ENCODE measurements at places on chromosomes 4 and X.

GRCh38 chr4:69881173-69881773 is 21.3 kb upstream of the SULT1E1 start:
- no peak for DNase-seq

- DNase-seq = no peak
Observed at GRCh38 chr4:185145572-185145971, 2.5 kb downstream of the SLC25A4 start.

DNA sequence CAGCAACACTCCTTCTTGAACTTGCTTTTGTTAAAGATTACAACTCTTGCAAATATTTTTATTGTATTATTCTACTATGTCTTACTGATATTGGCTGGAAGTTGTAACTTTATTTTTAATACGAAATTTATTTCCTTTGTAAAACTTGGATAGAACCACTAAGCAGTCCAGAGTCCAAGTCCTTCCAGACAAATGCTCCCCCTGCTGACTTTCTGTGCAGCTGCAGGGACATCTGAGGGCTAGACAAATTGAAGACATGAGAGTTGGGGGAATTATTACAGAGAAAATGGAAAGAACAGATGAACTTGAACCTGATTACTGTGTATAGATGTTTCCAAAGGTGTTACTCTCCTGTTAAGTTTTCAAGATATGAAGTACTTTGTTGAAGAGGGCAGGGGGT is 238.8 kb downstream of the GRIA3 start:
- DNase-seq = no peak

- no peak for DNase-seq
Observed at GRCh38 chr4:27463816-27464215, 603.2 kb downstream of the STIM2 start.

DNA sequence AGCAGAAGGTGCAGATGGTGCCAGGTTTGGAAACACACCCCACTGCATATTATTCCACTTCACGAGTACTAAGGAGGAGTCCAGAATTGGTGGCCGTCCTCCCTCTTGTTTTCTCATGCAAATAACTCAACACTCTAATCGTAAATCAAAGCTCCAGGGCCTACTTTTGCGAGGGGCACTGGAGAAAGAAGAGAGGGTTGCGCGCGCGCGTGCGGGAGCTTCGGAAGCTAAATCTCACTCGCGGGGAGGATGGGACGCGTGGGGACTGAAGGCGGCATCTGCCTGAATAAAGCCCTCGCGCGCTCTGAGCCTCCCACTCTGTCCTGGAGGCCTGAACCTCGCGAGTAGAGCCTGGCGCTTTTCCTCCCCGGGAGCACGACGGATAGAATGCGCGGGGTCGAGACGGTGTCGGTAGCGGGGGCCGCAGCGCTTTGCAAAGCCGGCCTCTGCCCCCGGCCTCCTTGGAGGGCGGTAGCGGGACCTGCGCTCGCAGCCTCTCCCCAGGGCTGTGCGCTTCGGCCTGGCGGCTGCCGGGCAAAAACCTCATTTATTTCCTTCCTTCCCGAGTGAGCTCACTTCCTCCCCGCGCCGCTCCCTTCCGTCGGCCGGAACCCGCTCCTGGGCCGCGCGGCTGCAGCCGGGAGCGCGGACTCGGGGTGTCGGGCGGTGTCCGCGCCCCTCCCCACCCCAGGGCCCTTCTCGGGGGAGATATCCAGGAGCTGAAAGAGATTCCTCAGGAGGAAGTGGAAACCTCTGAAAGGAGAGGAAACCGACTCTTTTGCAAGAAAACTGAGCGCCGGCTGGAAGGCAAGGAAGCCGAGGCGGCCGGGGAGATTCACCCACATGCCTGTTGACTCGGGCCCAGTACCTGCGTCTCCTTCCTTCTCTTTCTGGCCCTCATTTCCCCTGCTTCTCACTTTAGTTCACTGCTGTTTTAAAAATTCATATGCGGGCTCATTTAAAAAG is 20.7 kb downstream of the HAND2 start:
- no peak for DNase-seq

DNA sequence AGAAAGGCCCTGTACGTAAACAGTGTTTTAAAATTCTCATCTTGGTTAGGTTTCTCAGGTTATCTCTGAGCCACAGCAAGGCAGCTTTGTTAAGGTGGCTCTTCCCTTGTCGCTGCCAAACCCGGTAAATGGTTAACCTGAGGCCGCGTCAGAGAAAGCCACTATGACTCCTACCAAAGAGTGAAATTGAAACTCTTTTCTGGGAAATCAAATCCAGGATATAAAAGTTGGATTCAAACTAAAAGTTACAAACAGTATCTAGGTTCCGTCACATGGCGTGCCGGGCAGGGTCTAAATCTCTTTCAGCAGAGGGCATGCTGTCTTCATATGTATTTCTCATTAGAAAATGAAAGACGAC is 433 bp downstream of the MMAA start:
- DNase-seq = peak; percentile 32

DNA sequence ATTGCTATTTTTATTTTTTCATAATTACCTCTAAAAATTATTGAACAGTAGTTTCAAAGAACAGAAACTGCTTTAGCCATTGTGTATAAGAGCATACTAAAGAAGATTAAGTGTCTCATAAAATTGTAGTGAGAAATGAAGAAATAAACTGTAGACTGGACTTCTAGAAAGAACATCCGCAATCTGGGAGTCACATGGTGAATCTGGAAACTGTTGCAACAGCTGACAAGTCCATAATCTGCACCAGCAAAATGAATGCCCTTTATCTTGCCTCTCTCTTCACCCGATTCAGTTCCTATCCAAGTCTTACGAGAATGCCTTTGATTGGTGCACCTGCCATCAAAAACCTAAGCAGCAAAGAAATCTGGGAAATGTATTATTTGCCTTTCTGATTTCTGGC is 312.9 kb downstream of the NAF1 start:
- no peak for DNase-seq

DNA sequence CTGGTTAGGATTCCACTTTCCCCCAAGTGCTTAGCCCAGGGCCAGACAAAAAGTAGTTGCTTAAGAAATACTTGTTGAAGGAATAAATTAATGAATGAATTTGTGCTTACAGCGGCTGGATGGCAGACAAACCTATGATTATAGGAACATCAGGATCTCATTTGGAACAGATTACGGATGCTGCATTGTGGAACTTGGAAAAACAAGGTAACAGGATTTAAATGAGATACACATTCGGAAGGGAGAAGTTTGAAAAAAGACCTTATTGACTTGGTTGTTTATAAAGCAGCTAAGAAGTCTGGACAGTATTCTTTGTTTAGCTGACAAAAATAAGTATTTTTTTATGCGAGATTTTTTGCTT is 572 bp downstream of the EXOSC9 start:
- DNase-seq = no peak

DNA sequence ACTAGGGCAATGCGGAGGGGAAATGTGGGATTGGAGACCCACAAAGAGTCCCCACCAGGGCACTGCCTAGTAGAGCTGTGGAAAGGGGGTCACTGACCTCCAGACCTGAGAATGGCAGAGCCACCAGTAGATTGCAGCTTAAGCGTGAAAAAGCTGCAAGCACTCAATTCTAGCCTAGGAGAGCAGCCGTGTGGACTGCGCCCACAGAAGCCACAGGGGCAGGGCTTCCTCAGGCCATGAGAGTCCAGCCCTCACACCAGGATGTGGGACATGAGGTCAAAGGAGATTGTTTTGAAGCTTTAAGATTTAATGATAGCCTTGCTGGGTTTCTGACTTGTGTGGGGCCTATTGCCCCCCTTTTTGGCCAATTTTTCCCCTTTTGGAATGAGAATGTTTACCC is 379.0 kb downstream of the INPP4B start:
- no peak for DNase-seq

DNA sequence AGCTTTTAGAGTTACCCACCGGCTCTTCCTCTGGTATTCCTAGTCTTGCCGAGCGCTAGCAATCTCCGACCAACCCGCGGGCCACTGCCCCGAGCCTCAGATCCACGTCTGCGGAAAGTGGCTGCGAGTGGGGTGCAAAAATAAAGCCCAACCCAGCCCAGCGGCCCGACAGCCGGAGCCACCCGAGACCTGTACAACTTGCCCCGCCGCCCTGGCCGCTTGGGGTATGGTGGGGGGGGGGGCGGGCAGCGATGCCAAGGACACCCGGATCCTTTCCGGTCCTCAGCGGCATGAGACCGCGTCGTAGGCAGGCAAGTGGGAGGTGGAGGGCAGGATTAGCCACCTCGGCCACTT is 1.6 kb downstream of the SLITRK4 start:
- DNase-seq = no peak

- DNase-seq = no peak
Observed at GRCh38 chr4:116101321-116101720, 984.1 kb downstream of the TRAM1L1 start.

DNA sequence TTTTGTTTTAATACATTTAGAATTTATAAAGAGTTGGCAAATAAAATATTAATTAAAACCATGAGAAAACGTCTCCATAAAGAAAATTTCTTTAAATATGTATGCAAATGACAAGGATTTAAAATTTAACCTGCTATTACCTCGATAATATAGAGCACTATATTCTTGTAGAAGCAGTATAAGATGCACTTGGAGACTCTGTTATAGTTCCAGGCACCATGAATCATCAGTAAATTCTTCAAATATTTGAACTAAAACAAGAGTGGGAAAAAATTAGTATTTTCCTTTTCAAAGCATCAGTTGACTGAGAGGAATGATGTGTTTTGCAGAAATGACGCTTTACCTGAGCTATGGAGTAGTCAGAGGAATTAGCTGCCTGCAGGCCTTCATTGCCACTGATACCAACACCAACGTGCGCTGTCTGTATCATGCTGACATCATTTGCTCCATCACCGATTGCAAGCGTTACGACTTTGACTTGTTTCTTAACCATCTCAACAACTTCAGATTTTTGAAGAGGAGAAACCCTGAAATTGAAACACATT is 67.3 kb downstream of the SHISA3 start:
- DNase-seq = no peak

- no peak for DNase-seq
Observed at GRCh38 chrX:39629001-39629400, 468.8 kb downstream of the BCOR start.

- DNase-seq = no peak
Observed at GRCh38 chrX:10518073-10518472, 102.3 kb downstream of the MID1 start.

- DNase-seq = no peak
Observed at GRCh38 chr4:63123441-63123840, 1285.8 kb downstream of the TECRL start.

GRCh38 chrX:133053861-133054598 is 42.9 kb downstream of the USP26 start:
- DNase-seq = no peak

- DNase-seq = no peak
Observed at GRCh38 chr4:11368701-11369115, 60.0 kb downstream of the HS3ST1 start.

DNA sequence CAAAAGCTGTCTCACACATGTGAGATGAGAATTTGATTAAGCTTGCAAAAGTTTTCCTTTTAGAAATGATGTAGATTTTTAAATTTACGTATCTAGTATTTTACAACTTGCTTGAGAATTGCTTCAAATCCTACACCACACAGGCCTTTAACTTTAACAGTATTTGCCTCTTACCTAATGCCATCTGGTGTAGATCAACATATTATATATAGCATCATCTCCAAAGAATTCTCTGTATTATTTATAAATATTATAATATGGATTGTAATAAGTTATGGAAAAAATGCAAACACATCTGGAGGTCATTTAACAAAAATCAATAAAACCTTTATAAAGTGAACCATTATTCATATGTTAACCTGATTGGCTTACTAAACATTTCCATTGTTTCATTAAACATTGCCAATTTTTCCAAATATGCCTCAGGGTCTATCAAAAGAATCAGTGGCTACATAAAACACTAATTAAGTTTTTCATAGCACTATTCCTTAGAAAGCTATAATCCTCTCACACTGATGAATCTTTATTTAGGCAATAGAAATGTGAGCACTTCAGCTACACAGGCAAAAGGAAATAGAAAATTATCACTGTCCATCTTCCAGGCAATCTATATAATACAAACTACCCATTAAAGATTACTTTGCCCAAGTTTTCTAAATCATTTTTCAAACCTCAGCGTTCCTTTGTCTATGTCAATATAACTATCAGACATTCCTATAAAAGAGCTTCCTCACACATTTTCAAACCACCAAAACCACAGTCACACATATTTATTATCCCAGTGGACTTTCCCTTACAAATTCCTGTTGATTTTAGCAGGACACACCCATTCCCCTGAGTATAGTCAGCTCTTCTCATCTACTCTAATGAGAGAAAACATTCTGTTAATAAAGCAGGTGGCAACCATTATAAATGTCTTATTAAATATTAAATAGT is 83.5 kb upstream of the INTU start:
- no peak for DNase-seq

GRCh38 chrX:40278340-40279090 is 180.8 kb upstream of the BCOR start:
- no peak for DNase-seq

DNA sequence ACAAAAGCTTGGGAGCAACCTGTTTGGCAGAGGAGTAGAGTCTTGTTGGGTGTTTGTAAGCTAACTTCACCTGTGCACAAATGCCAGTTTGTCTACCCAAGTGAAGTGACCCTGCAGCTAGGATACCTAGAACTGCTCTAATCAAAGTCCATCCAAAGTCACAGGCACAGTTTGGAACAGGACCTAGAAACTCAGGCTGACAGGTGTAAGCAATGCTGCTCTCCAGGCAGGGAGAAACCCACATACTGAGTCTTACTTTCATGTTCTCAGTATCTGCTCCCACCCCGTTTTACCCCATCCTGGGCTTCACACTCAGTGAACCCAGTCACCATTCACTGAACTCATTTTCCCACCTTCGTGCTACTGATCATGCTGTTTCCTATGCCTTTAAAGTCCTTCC is 40.3 kb downstream of the MAML3 start:
- no peak for DNase-seq

DNA sequence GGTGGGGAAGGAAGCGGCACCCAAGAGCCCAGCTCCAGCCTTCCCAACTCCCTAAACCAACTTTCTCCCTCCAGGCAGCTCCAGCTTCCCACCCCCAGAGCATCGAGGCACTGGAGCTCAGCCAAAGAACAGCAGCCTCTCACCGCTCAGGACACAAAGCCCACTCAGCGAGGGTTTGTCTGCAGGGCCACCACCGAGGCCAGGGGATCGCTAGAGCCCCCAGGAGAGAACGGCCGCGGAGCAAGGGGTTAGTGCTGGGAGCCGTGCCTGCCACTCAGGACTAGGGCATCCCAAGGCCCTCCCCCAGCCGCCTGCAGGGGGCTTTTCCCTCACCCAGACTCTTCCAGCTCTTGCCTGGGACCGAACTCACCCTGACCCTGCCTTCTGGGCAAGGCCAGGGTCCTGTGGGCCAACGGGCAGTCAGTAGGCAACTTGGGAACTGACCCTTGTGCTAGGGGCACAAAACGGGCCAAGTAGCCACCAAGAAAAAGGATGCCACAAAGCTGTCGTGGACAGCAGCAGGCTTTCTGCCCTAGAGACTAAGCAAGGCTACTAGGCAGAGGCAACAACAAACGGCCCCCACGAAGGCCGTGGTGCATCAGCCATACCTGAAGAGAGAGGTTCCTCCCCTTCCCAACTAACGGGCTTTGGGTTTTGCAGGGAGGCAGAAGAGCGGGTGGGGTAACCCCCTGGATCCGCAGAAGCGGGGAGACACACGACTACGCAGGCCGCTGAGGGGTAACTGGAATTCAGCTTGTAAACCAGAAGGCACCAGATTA is 2.3 kb downstream of the HCFC1 start:
- no peak for DNase-seq

- DNase-seq = no peak
Observed at GRCh38 chr4:111960241-111960667, 185.0 kb upstream of the FAM241A start.

GRCh38 chr4:182062936-182063335 is 180.3 kb upstream of the TENM3 start:
- DNase-seq = no peak

Data from activated naive CD4-positive, alpha-beta T cell (primary cell).